ENCODE measurements at places on chromosomes 6 and 20.

- DNase-seq = no peak
These were observed 1.2 kb downstream of the GRM4 start for GRCh38 chr6:34144581-34145160.

GRCh38 chr6:126773112-126773805 is 345.2 kb upstream of the RSPO3 start:
- DNase-seq = no peak

DNA sequence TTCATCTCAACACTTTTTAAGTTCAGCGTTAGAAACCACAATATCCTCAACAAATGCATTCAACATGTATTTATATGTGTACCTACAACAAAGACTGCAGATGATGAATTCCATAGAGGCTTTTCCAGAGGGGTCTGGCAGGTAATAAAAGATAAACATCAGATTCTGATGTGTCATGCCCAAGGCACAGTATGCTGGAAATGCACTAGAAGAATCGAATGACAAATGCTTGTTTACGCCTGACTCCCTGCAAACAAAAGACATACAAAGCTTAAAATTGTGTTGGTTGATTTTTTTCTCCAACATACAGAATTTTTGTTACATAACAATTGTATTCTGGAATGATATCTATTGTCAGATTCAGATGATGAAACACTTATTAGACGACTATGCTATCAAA is at the start of gene LGSN:
Gene LGSN, minus strand, starts transcription at position 45 of the 400 bp plus-strand sequence. Its CDS starts 40 bp downstream, at position 5.
- DNase-seq = no peak

- DNase-seq = no peak
These were observed 795.9 kb downstream of the MAFB start for GRCh38 chr20:39893003-39893685.

GRCh38 chr6:54706391-54706790 is 140.2 kb upstream of the FAM83B start:
- DNase-seq = no peak

DNA sequence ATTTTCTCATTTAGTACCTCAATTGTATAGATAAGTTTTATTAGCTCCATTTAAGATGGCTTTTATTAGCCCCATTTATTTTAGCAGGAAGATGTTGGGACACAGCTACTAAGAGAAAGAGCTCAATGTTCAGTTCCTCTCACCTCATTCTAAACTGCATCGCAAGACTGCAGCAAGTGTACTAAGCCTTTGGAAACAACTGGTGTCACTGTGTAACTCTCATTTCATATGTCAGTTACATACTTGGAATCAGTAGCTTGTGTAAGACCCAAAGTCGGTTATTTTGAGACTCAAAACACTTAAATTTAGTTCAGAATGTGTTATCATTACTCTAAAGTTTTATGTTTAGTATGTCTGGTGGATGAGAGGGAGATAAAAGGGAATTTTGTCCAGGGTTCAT is 482.9 kb downstream of the BMP2 start:
- no peak for DNase-seq

GRCh38 chr20:13904766-13905165 is 85.6 kb downstream of the SEL1L2 start:
- no peak for DNase-seq

DNA sequence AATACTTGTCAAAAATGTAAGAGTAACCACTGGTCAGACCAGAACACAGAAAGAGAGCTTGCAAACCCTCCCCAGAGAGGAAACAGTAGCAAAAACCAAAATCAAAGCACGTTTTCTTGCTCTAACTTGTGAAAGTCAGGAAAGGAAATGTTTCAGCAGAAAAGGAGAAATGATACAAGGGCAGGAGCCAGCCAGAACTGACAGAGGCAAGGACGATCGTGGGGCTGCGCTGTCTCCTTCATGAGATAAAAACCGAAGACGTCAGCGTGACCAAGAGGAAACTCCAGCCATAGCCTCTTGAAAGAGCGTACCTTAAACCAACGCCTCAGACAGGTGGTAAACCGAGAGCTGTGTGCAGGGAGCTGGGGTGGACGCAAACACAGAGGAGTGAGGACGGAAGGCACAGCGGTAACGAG is 27.5 kb downstream of the LAMA5 start:
- no peak for DNase-seq

DNA sequence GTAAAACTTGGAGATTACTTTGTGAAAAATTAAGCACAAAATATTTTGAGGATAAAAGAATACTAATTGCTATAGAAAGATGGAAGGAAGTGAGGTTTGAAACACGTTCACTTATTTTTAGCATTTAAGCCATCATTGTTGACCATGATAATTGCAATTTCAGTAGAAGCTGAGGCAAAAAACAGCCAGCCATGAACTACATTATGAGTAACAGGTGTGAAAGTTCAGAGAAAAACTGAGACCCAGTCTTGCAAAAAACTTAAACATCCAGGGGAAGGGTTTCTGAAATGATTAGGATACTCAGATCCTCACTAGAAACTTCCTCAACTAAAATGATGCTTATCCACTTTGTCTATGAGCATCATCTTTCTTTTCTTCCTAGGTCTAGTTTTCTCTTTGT is 619.4 kb downstream of the PHF3 start:
- no peak for DNase-seq

GRCh38 chr6:134346932-134347545 is 29.1 kb upstream of the SGK1 start:
- DNase-seq = no peak

DNA sequence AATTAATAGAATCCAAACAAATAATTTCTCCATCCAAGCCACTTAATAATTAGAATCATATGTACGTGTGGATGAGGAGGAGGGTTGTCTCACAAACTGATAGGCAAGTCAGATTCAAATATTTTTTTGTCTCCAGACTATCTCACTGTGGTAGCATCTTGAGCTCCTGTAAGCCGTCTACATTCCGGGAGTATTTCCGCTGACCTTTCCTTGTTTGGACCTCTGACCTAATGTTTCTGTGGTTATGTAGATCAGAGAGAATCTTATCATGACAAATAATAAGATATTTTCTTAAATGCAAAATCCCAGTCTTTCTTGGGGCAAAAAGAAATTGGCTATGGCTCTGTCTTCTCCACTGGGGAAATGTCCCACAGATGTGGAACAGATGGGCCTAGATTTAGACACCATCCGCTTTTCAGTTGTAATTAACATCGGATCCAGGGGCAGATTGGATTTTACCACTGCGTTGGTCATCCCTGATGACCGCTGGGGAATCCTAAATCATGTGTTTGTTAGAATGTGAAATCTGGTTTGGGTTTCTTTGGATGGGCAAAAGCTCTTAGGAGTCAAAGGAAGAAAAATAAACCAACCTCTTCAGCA is 197.1 kb upstream of the RIN2 start:
- DNase-seq = no peak

DNA sequence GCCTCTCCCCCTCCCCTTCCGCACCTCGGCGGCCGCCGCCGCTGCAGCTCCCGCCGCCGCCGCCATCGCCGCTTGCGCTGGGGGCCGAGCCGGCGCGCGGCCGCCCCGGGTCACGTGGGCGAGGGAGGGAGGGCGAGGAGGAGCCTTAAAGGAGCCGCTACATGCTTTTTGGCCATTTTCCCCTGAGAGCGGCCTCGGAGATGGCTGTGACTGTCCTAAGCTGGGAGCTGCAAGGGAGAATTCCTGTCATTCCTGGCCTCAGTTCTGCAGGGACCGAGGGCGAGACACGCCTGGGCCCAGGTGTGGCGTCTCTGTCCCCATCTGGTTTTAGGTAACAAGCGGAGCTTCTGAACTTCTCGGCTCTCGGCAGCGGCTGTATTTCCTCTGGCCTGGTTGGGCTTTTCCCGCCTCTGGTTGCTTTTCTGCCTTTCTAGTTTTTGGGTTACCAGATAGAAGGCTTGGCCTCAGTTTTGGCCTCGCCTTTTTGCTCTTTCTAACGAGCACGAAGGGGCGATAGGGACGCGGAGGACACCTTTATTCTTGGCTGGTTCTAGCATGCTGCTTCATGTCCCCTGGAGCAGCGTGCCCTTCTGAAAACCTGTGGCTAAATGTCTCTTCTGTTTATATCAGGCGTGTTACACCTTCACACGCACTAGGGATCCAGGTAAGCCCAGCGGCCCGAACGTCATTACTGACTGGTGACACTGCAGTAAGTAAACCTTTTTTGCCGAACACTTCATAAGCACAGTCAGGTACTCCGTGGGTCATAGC is at the start of gene EHMT2:
Gene EHMT2, minus strand, starts transcription at position 87 of the 771 bp plus-strand sequence. Its CDS starts 21 bp downstream, at position 66.
- peak; percentile 79 for DNase-seq

GRCh38 chr6:163709693-163710092 is 295.2 kb downstream of the QKI start:
- DNase-seq = no peak

DNA sequence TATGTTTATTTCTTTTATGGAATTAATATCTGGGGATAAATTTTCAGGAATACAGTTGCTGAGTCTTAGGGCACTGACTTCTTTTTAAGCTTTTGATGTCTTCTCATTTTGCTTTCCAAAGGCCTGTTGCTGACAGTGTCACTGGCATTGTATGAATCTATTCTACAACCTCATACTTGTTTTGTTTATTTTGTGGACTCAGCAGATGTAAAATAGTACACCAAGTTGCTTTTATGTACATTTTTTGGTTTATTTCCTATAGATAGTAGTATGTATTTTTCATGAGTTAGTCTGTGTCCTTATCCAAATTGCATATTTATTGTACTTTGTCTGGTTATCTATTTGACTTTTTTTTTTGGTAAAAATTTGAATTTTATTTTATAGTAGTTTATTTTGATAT is 35.0 kb downstream of the FAM162B start:
- no peak for DNase-seq

DNA sequence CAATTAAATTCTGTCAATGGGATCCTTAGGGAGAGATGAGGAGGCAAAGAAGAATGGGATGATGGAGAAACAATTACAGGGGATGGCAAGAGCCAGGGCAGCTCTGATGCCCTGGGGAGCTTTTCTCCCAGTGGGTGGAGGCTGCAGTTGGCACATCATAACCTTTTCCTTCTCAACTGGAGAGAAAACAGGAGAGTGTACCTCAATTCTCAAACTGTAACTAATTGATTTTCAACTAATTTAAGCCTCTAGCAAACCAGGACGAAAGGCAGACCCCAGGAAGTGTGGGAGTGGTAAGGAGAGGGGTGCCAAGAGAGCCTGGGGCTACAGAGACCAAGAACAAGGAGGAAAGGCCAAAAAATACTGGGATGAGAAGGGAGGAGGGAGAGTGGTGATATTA is 5.7 kb downstream of the BMP5 start:
- DNase-seq = no peak
